ENCODE measurements at places on chromosomes 7 and 10.

GRCh38 chr10:16713290-16713689, 103.9 kb downstream of the RSU1 start:
- no peak for DNase-seq
- no peaks in the 10 kb centered on the region for H3K36me3 ChIP-seq
- no peaks in the 10 kb centered on the region for H3K27me3 ChIP-seq
- H3K4me3 ChIP-seq, result no peak overlapping the region
- no peaks in the 10 kb centered on the region for H3K4me1 ChIP-seq
- H3K27ac ChIP-seq, result no peak overlapping the region

- no peak overlapping the region for H3K4me3 ChIP-seq
- H3K27ac ChIP-seq, result no peak overlapping the region
- peaks cover 6% of the 10 kb centered on the region for H3K27me3 ChIP-seq
- no peak for DNase-seq
These were observed 117.4 kb downstream of the ELAPOR2 start for GRCh38 chr7:86942081-86942480.

DNA sequence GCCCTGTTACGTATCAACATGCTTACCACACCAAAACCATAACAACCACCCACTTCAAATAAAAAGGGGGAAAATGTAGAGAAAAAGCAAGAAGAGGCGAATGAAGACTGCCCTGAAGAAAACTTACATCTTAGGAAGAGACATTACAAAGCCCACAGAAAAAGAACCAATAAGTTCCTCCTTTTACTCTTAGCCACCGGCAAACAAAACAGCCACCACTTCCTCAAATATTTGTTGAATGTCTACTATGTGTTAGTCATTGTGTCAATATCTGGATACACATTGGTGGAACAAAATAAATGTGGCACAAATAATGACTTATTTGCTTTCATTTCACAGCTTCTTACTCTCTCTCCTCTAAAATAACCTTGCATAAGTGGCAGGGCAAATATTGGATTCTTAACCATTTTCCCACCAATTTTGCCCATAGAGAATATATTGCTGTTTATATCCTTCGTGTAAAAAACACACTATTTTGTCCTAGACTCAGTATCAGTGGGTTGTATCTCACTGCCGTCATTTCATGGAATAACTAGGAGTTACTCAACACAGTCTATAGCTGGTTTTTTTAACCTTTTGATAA, 106.8 kb downstream of the ANK3 start:
- H3K27me3 ChIP-seq, result no peaks in the 10 kb centered on the region
- no peak for DNase-seq
- no peak overlapping the region for H3K27ac ChIP-seq
- no peaks in the 10 kb centered on the region for H3K4me1 ChIP-seq
- no peaks in the 10 kb centered on the region for H3K36me3 ChIP-seq
- H3K4me3 ChIP-seq, result no peak overlapping the region

DNA sequence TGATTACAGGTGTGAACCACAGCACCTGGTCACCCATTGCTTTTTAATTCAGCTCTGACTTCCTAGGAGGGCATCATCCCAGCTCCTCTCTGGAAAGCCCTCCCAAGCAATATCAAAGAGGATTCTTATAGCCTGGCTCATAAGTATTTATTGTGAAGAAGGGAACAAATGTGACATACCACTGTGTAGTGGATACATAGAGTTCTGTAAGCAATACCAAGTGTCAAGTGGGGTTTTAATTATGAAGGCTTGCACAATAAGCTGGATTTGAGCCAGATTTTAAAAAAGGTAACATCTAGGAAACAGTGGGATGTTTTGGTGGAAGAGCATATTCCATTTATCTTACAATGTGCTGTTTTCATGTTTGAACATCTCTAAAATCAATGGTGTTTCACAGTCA, 19.0 kb upstream of the PRTFDC1 start:
- H3K36me3 ChIP-seq, result no peaks in the 10 kb centered on the region
- H3K27me3 ChIP-seq, result no peaks in the 10 kb centered on the region
- H3K4me3 ChIP-seq, result no peak overlapping the region
- H3K27ac ChIP-seq, result no peak overlapping the region
- no peak for DNase-seq

- no peaks in the 10 kb centered on the region for H3K36me3 ChIP-seq
- DNase-seq, result no peak
- no peaks in the 10 kb centered on the region for H3K4me1 ChIP-seq
- no peak overlapping the region for H3K4me3 ChIP-seq
- no peak overlapping the region for H3K27ac ChIP-seq
- no peaks in the 10 kb centered on the region for H3K27me3 ChIP-seq
These were observed 58.4 kb downstream of the ZNF467 start for GRCh38 chr7:149714910-149715471.

GRCh38 chr10:17758200-17758599, 6.2 kb downstream of the TMEM236 start:
- H3K27me3 ChIP-seq, result no peaks in the 10 kb centered on the region
- H3K36me3 ChIP-seq, result no peaks in the 10 kb centered on the region
- DNase-seq, result no peak
- H3K4me1 ChIP-seq, result peaks cover 13% of the 10 kb centered on the region
- no peak overlapping the region for H3K27ac ChIP-seq

DNA sequence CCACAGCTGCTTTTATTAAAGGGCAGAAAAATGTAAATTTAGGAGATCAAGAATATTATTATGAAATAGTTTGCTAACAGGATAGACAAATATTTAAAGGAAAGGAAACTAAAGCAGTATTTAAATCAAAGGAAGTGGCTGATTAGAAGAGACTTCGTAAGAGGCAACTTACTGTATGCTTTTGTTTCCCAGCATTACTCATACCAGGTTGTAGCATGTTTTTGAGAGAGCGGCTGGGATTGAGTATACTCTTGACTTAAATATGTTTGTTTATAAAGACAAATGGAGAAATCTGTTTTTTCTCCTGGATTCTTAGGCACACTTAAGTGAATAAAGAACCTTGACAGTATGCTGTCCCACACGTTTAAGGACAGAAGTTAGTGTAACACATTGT, 293.7 kb downstream of the ZNF248 start:
- no peak overlapping the region for H3K4me3 ChIP-seq
- H3K4me1 ChIP-seq, result no peaks in the 10 kb centered on the region
- H3K27ac ChIP-seq, result no peak overlapping the region
- no peaks in the 10 kb centered on the region for H3K36me3 ChIP-seq

- DNase-seq, result peak; percentile 10
These were observed 86.1 kb upstream of the PCBD1 start for GRCh38 chr10:70974351-70974901.

DNA sequence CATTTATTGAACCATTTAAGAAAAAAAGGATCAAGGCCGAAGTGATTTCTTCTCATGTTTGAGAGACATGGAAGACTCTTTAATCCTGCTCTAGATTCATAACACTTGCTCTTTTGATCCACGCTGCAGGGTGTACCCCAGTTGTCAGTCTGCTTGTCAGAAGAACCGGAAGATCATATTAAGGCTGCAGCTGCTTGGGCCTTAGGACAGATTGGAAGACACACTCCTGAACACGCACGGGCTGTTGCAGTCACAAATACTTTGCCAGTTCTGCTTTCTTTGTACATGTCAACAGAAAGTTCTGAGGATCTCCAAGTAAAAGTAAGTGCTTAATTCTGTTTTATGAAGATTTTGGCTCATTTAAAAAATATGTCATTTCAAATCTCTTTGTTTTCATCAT, 46.3 kb downstream of the SPAG6 start:
- DNase-seq, result no peak
- no peak overlapping the region for H3K4me3 ChIP-seq
- no peak overlapping the region for H3K27ac ChIP-seq
- no peaks in the 10 kb centered on the region for H3K27me3 ChIP-seq
- H3K36me3 ChIP-seq, result no peaks in the 10 kb centered on the region
- no peaks in the 10 kb centered on the region for H3K4me1 ChIP-seq

- H3K27me3 ChIP-seq, result no peaks in the 10 kb centered on the region
- peaks cover 5% of the 10 kb centered on the region for H3K36me3 ChIP-seq
- H3K4me3 ChIP-seq, result peak overlapping the region; percentile 68
- H3K27ac ChIP-seq, result peak overlapping the region; percentile 96
These were observed 1.1 kb upstream of the KBTBD2 start for GRCh38 chr7:32892521-32893206.

- no peak for DNase-seq
- no peaks in the 10 kb centered on the region for H3K4me1 ChIP-seq
- H3K36me3 ChIP-seq, result no peaks in the 10 kb centered on the region
- H3K27ac ChIP-seq, result no peak overlapping the region
- no peak overlapping the region for H3K4me3 ChIP-seq
These were observed 84.4 kb upstream of the TNS3 start for GRCh38 chr7:47666164-47666862.

DNA sequence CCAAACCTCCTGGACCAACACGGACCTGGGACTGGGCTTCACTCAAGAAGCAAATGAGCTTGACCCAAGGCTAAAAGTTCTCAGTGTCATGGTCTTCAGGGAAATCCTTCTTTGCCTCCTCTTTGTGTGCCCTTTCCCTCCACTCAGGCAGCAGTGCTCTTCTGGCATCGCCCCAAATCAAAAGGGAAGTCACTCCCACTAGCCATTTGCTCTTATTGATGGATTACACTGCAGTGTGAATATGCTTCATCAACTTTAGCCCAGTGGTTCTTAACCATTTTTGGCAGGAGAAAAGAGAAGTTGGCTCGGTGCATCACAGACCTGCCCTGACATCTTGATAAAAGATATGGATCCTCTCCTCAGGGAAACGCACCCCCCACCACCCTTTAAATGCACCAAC, 19.2 kb upstream of the IKZF1 start:
- no peak overlapping the region for H3K27ac ChIP-seq
- H3K4me1 ChIP-seq, result peaks cover 26% of the 10 kb centered on the region
- H3K4me3 ChIP-seq, result no peak overlapping the region
- no peaks in the 10 kb centered on the region for H3K27me3 ChIP-seq
- no peak for DNase-seq

GRCh38 chr10:67839951-67840350, 2.0 kb upstream of the DNAJC12 start:
- H3K27me3 ChIP-seq, result no peaks in the 10 kb centered on the region
- DNase-seq, result no peak
- H3K36me3 ChIP-seq, result no peaks in the 10 kb centered on the region
- H3K4me1 ChIP-seq, result peaks cover 14% of the 10 kb centered on the region

- DNase-seq, result no peak
- H3K27ac ChIP-seq, result no peak overlapping the region
- no peak overlapping the region for H3K4me3 ChIP-seq
- H3K27me3 ChIP-seq, result peaks cover 14% of the 10 kb centered on the region
- H3K4me1 ChIP-seq, result no peaks in the 10 kb centered on the region
These were observed 278.4 kb downstream of the PHF14 start for GRCh38 chr7:11252011-11252607.

DNA sequence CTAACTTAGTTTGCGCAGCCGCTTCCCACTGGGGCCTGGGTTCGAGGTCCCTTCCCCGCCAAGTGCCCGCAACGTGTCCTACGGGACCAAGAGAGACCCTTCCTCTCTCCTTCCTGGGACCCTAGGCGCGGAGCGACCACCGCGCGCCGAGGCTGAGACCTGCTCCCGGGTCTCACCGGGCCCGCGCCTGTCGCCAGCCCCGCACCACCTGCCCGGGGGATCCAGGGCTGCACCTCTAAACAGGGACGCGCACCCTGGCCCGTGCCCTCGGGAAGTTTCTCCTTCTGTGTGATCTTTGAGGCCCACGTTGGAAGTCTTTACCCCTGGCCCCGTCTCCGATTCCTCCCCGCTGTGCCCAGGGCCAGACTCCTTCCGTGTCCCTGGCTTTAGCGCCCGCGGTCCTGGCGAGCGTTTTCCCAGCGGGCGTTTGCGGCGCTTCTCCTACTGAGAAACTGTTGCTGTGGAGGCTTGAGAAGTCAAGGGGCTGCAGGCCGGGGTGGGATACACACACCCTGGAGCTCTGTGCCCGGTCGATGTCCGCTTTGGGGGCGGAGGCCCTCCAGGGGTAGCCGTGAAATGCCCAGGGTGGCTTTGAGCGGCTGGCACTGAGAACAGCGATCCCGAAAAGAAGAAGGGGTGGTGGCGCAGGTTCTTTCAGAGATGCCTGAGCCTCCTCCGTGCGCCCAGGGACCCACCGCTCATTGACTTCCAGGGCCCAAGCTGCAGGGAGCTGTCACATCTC, 575 bp downstream of the PLPP4 start:
- DNase-seq, result no peak
- no peaks in the 10 kb centered on the region for H3K4me1 ChIP-seq

DNA sequence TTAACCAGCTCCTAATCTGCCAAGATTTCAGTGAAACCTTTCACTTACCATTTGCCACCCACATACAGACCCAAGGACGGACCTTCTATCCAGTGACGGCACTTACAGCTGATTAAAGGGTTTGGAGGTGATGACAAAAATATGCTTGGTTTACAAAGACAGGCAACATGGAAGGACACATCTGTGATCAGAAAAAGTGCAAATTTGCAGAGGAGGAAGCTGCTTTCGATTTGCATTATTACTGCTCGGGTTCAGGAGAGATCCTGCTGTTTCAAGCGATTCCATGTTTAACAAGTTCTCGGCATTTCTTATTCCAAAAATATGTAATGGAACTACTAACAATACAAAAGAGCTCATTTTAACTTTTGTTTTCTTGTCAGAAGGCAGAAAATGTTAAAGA, 109.0 kb downstream of the JAZF1 start:
- H3K27me3 ChIP-seq, result no peaks in the 10 kb centered on the region
- H3K27ac ChIP-seq, result no peak overlapping the region
- H3K4me1 ChIP-seq, result no peaks in the 10 kb centered on the region
- H3K36me3 ChIP-seq, result no peaks in the 10 kb centered on the region
- DNase-seq, result no peak

- peaks cover 18% of the 10 kb centered on the region for H3K4me1 ChIP-seq
- no peak overlapping the region for H3K27ac ChIP-seq
- DNase-seq, result no peak
- H3K36me3 ChIP-seq, result no peaks in the 10 kb centered on the region
- H3K4me3 ChIP-seq, result no peak overlapping the region
- no peaks in the 10 kb centered on the region for H3K27me3 ChIP-seq
These were observed 486.0 kb upstream of the GALNT17 start for GRCh38 chr7:70645876-70646351.

DNA sequence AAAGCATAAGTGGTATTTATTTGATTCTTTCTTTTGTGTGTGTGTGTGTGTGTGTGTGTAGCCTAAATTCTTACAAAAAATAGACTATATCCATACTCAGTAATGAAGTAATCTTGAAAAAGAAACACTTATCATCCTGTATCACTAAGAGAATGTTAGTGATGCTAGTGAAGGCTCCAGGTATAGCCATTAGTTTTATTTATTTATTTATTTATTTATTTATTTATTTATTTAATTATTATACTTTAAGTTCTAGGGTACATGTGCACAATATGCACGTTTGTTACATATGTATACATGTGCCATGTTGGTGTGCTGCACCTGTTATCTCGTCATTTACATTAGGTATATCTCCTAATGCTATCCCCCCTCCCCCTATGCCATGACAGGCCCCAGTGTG, 436.0 kb downstream of the HTR7 start:
- no peaks in the 10 kb centered on the region for H3K27me3 ChIP-seq
- no peak overlapping the region for H3K27ac ChIP-seq
- H3K4me1 ChIP-seq, result no peaks in the 10 kb centered on the region
- no peak overlapping the region for H3K4me3 ChIP-seq
- H3K36me3 ChIP-seq, result no peaks in the 10 kb centered on the region
- DNase-seq, result no peak

- H3K4me1 ChIP-seq, result peaks cover 41% of the 10 kb centered on the region
- no peak overlapping the region for H3K4me3 ChIP-seq
- DNase-seq, result peak; percentile 77
- H3K27me3 ChIP-seq, result no peaks in the 10 kb centered on the region
These were observed 98.0 kb upstream of the ANLN start for GRCh38 chr7:36291387-36292316.
